Left kidney (tissue), 8 donors: ENCODE measurements at places on chromosomes 7 and 10. TPM values are rescaled to one million over a fixed set of nuclear protein-coding genes. Genes with fewer than 3 reads are reported as not detected.

The GALNT17 gene
- 3.1 TPM for polyA plus RNA-seq

The MYOF gene
- 29.2 TPM for polyA plus RNA-seq

The NRF1 gene
- 32.6 TPM for polyA plus RNA-seq

The NPFFR1 gene
- 0.15 TPM for polyA plus RNA-seq

The PNLIP gene
- not detected for polyA plus RNA-seq

The CUZD1 gene
- 2.1 TPM for polyA plus RNA-seq

- peak; percentile 78 for DNase-seq
These were observed 621.9 kb downstream of the ACTR3B start for GRCh38 chr7:153381275-153382040.

GRCh38 chr7:2509298-2509906 is 10.2 kb upstream of the LFNG start:
- DNase-seq = no peak

- DNase-seq = no peak
These were observed 37.9 kb downstream of the HBP1 start for GRCh38 chr7:107206706-107207105.

DNA sequence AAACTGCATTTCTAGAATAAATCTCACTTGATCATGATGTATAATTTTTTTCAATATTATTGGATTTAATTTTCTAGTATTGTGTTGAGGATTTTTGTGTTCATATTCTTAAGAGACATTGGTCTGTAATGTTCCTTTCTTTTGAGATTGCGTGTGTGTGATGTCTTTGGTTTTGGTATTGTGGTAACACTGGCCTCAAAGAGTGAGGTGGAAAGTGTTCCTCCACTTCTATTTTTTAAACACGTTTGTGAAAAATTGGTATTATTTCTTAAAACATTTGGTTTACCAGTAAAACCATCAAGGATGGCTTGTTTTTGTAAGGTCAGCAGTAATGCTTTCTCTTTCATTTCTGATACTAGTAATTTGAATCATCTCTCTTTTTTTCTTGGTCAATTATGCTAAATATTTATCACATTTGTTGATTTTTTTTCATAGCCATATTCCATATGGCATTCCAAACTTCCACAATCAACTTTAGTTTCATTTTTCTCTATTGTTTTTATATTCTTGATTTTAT is 290.2 kb upstream of the CDC14C start:
- no peak for DNase-seq

- DNase-seq = no peak
These were observed 159.2 kb downstream of the BTAF1 start for GRCh38 chr10:92082583-92083280.

DNA sequence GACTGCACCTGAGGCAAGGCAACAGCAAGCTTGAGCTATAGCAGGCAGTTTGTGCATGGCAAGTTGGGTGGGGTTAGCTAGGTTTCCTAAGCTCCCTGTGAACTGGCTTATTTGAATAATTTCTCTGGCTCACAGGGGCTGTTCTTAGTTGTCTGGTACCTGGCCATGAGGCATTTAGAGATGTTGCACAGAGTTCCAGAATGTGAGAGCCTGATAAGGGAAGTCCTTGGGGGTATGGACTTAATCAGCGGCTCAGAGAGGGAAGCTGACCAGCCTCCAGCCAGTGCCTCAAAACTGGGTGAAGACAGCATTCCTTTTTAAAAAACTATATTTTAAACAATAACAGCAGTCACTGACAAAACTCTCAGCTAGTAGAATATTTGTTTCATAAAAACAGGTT is 307.4 kb downstream of the FZD1 start:
- no peak for DNase-seq

DNA sequence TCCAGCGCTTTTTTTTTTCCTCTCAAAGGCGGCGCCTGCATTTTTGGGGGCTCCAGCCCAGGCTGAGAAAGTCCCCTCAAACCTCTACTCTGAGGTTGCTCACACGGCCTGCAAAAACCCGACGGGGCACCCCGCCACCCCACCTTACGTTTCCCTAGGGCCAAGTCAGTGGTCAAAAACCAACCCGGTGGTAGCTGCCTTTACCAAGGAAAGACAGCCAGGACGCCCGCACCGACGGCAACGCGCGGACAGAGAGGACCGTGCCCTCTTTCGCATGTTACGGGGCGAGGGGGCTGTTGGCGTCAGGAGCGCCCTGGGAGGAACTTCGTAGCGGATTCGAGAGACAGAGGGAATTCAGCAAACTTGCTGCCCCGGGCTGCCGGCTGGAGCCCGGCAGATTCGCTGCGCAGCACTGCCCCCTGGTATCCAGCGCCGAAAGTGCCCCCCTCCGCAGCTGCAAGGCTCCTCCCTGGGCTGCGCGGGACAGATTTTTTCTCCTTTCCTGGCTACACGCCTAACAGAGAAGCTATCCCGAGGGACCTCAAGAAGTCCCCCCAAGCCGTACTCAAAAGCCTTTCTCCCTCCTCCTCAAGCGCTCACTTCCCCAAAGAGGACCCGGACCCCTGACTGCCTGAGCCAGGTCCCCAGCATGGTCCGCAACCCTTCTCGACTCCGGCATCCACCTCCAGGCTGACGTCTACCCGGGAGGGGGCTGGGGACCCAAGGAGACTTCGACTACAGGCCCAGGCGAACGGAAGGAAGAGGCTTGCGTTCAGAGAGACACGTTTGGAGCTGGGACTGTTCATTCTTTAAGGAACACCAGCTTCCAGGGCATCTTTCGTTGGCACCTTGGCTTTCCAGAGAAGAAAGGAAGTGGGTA is 27.7 kb upstream of the VAX1 start:
- DNase-seq = no peak

DNA sequence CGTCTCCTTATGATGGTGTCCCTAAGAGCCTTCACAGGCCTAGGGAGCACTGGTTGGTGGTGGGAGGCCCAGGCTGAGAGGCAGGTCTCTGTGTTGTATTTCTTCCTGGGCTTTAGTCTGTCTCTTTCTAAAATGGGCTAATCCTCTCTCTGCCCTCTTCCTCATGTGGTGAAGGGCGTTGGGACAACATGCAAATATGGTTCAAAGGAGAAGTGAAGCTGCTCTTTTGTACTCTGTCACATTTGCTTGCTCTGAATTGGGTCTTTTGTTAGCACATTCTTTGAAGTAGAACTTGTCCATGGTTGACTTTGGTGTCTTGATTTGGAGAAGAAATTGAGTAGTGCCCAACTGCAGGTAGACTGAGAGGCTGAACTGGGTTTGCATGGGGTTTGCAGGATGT is 814 bp downstream of the HK1 start:
- no peak for DNase-seq

- DNase-seq = peak; percentile 12
These were observed 384 bp upstream of the TMEM229A start for GRCh38 chr7:124033095-124033806.

DNA sequence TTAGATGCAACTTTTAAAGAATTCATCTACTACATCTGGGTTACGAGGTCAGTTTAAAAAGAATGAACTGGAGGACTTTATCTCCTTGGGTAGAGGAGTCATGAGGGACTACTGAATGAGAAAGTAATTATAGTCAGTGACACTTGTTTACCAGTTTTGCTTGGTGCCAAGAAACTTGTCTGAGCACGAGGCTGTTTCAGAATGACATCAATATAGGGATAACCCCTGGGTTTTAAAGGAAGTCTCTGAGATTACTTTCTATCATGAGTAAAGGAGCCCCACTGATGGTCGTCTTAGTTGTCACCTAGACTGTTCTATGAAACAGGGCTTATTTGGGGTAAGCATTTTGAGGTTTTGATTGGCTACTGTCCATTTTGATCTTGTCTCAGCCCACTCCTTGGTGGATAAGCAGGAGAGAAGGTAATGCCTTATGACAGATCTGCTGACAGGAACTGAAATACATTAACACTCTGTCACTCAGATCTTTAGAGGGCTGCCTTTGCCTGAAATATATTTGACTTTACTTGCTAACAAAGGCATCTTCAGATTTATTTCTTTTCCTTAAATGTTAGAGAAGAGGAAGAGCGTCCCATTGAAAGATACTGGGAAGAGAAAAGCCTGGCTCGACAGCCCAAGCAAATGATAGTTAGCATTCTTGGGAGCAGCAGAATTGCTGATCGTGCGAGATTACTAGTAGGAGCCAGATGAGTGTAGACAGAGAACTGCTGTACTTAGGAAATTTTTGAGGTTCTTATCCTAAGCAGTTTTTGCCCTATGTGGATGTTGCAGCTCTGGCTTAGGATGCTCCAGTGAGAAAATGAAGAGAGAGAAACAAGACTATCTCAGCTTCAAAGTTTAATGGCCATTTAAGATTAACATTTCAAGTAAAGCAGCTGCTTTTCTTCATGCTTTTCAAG is 299.2 kb upstream of the LRGUK start:
- DNase-seq = no peak

DNA sequence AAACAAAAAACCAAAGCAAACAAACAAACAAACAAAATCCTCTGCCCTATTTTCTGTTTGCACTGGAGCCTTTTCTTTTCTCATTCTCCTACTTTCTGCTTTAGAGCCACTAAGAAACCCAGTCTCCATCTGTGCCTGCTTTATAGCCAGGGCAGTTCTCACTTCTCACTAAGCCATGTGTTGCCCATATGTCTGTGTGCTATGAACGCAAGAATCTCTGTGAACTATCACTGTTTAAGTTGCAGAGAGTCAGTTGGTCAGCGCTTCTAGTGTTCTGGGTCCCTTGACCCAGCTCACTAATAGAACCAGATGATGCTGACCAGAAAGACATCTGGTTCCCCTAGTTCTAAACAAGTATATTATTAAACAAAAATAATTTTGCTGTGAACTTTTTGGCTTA is 81.4 kb downstream of the FAM185A start:
- DNase-seq = no peak

DNA sequence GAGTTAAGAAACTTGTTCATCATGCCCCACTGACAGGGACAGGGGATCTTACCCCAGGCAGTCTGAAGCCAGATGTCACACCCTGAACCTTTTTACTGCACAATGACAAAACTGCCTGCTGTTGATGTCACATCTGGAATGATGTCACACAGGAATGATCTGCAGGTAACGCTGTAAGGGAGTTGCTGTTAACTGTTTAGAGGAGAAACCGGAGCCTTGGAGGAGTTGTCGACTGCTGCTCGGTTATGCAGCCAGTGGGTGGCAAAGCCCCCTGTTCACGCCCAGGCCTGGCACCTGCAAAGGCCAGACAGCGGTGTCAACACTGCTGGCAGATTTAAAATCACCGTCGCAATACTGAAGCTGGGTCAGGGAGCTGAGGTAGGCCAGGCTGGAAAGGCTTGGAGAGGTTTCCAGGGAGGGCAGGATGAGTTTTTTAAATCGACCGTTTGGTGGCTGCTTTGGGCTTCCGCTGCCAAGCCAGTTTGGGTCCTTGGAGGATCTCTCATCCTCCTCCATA is 10.0 kb upstream of the SLIT1 start:
- DNase-seq = no peak

- no peak for DNase-seq
These were observed 128.9 kb downstream of the CELF2 start for GRCh38 chr10:11146402-11147171.

- DNase-seq = no peak
These were observed 6.7 kb downstream of the PLAC9 start for GRCh38 chr10:80139265-80139664.

GRCh38 chr7:49669692-49670260 is 103.7 kb upstream of the VWC2 start:
- DNase-seq = no peak

- DNase-seq = no peak
These were observed 11.4 kb downstream of the PTPRN2 start for GRCh38 chr7:158576050-158576762.

- no peak for DNase-seq
These were observed 60.8 kb downstream of the ATXN7L1 start for GRCh38 chr7:105815576-105815975.

GRCh38 chr10:81019029-81019890 is 481.6 kb downstream of the SH2D4B start:
- peak; percentile 72 for DNase-seq
